ENCODE measurements at places on chromosomes 1 and 21. TPM values are rescaled to one million over a fixed set of nuclear protein-coding genes. Genes with fewer than 3 reads are reported as not detected.

Gene MATN1
- 12.1 TPM for polyA plus RNA-seq

- DNase-seq = no peak
Measured at GRCh38 chr1:230708631-230709580, 5.0 kb downstream of the AGT start.

- no peak for DNase-seq
Measured at GRCh38 chr1:180265201-180265600, 35.1 kb downstream of the LHX4 start.

GRCh38 chr1:56153276-56153675, 426.1 kb downstream of the PLPP3 start:
- no peak for DNase-seq

Gene VASH2
- 0.06 TPM for polyA plus RNA-seq

DNA sequence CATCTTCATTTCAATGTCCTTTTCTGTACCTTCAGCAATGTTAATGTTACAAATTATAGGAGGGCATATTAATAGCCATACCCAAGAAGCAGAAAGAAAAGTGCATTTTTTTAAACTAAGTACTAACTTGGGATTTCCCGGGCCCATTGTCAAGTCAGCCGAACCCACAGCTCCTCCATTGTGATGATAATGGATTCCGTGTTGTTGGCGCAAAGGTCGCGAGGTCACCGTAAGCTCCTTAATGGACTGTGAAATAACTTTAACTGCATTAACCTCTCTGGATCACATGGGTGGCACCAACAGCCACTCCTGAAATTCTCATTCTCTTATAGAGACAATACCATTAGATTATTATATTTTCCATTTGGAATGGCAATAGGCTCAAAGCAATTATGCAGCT, 250.6 kb upstream of the RRP15 start:
- DNase-seq = no peak

- no peak for DNase-seq
Measured at GRCh38 chr1:53631622-53632310, 107.2 kb downstream of the GLIS1 start.

Gene MIXL1
- polyA plus RNA-seq = 0.84 TPM

Gene PPFIA4
- 0.30 TPM for polyA plus RNA-seq

Gene PADI2
- polyA plus RNA-seq = 0.27 TPM

Gene CHIA
- not detected for polyA plus RNA-seq

- no peak for DNase-seq
Measured at GRCh38 chr1:91501971-91502671, 1.5 kb downstream of the CDC7 start.

DNA sequence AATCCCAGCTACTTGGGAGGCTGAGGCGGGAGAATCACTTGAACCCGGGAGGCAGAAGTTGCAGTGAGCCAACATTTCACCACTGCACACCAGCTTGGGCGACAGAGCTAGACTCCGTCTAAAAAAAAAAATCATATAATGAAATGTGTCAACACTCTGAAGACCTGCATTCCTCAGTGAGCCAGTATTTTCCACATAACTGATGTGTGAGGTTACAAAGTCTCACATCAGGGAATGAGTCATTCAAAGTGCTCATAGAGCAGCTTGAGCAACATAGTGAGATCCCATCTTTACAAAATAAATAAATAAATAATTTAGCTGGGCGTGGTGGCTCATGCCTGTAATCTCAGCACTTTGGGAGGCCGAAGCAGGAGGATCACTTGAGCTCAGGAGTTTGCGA, 65.5 kb downstream of the CASZ1 start:
- DNase-seq = no peak

GRCh38 chr1:220680085-220680687, 10.0 kb upstream of the C1orf115 start:
- DNase-seq = peak; percentile 59

Gene INTS7
- polyA plus RNA-seq = 7.5 TPM

Gene ETNK2
- polyA plus RNA-seq = 0.49 TPM

DNA sequence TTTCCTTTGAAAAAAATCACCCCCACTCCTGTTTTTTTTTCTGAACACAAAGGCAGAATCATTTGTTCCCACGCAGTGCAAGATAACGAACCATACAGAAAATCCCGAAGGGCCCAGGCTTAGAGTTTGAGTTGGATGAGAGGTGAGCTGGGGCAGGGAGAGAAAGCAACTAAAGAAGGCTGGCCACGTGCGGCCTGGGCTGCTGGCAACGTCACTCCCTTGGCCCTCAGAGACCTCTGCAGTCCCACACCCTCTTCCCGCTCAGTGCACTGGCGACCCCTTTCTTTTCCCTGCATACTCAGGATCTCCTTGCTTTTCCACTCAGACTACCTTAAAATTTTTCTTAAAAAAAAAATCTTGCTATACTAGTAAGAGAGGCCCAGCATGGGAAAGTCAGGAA, 28.2 kb upstream of the CRNN start:
- DNase-seq = no peak

DNA sequence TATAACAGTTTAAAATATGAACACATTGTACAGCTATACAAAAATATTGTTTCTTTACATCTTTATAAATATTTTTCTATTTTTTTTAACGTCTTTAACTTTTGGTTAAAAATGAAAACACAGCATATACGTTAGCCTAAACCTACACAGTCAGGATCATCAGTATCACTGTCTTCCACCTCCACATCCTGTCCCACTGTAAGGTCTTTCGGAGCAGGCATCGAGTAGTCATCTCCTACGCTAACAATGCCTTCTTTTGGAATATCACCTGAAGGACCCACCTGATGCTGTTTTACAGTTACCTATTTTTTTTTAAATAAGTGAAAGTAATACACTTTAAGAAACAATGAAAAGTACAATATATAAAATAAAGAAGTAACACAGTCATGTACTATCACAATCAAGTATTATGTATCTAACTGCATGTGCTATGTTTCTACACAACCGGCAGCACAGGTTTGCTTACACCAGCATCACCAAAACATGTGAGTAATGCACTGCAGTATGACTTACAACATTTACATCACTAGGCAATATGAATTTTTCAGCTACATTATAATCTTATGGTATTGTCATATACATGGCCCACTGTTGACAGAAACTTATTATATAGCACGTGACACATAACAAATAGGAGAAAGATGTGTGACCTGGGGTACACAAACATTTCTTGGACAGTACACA, 254.4 kb downstream of the AKT3 start:
- DNase-seq = no peak
